CD4-positive, alpha-beta memory T cell (primary cell): ENCODE measurements at places on chromosomes 4 and X. TPM values are rescaled to one million over a fixed set of nuclear protein-coding genes. Genes with fewer than 3 reads are reported as not detected.

PASD1 gene
- total RNA-seq = not detected

DNA sequence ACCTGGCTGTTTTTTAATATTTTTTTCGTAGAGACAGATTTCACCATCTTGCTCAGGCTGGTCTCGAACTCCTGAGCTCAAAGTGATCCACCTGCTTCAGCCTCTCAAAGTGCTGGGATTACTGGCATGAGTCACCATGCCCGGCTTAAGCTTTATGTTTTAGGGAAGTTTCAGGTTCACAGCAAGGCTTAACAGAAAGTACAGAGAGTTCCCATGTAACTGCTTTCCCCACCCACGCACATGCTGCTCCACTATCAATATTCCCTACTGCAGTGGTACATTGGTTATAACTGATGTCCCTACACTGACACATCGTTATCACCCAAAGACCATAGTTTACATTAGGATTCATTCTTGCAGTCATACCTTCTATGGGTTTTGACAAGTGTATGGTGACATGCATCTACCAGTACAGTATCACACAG lies 62.7 kb downstream of the PRPS1 start:
- DNase-seq = no peak

DNA sequence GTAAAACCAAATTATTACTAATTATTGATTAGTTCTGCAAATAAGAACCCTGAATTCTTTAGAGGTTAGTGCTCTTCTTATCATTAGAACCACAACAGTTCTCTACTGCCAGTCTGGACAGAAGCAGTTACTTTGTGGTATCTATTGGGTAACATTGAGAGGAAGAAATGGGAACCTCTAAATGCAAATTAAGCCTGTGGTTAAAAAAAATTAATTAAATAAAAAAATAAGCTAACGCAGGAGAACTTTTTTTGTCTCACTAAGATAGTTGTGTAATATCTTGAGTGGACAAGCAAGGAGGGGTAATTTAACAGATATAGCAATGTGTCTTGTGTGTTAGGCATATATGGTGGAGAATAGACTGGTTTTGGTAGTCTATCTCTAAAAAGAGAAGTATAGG lies 32.9 kb upstream of the TET2 start:
- no peak for DNase-seq

KCTD8 gene
- not detected for total RNA-seq

DCLK2 gene
- total RNA-seq = not detected

DNA sequence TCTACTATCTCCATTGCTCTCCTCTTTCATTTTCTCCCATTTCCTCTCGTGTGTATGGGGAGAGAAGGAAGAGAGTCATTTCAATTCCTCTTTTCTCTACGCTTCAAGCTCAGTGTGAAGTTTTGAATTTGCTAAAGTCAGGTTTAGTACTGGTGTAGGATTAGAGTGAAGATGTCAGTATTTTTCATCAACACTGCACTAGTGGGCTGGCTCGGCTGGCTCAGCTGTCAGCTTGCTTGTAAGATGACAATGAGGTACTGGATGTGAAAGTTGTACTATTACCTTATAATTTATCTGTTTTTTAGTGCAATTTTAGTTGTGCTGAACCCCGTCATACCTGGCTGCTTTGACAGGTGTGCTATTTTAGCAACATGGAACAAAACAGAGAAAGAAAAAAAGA lies 2.1 kb upstream of the SH2D1A start:
- DNase-seq = no peak

DNA sequence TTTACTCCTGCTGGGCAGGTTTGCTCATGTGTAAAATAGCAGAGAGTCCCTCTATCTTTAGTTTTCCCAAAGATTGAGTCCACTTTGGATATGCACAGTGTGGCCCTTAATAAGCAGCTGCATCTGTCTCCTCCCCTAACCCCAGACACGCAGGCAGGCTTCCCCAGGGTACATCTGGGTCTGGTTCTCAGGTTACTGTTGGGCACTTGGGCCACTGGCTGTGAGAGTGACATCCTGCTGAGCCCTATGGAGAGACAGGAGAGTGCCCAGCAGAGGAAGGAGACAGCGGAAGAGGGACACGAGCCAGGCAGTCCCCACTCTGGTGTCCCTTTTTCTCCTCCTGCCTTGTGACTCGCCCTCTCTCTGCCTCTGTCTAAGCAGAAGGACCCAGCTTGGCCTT lies 16.0 kb downstream of the XK start:
- DNase-seq = no peak
